IPS DF 6.9 (cell line): ENCODE measurements at places on chromosomes 7 and 10.

- DNase-seq: no peak
Measured at GRCh38 chr7:2118630-2119190, 114.0 kb downstream of the MAD1L1 start.

- no peak for DNase-seq
Measured at GRCh38 chr10:119759832-119760231, 34.0 kb downstream of the INPP5F start.

- DNase-seq: no peak
Measured at GRCh38 chr7:41574377-41574776, 128.5 kb downstream of the INHBA start.

DNA sequence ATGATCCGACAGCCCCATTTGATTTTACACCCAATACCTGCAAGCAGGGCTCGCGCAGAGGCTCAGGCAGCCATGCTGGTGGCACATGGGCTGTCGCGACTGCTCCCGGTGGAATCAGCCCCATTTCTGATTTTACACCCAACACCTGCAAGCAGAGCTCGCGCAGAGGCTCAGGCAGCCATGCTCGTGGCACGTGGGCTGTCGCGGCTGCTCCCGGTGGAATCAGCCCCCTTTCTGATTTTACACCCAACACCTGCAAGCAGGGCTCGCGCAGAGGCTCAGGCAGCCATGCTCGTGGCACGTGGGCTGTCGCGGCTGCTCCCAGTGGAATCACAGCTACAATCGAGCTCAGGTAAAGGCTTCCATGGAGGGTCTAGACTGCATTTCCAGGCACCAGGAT, 244.1 kb downstream of the PTPRN2 start:
- no peak for DNase-seq

GRCh38 chr10:60384708-60385398, 4.8 kb downstream of the ANK3 start:
- no peak for DNase-seq

DNA sequence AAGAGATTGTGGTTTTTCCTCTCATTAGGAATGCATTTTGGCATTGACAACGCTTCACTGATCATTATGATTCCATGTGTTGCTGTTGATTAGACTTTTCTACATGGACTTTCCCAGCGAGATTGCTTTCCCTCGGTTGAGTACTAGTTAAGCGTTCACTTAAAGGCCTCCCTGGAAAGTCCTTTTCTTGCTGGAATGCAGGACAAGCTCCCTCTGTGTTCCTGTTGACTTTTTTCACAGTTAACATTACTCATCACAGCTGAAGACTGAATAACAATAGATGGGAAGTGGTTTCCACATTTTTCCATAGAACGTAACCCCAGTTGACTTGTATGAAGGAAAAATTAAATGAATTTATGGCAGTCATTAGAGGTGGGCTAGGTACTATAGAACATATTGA, 2.6 kb upstream of the CAV1 start:
- no peak for DNase-seq

- DNase-seq: no peak
Measured at GRCh38 chr7:32506266-32507054, 11.2 kb downstream of the AVL9 start.

DNA sequence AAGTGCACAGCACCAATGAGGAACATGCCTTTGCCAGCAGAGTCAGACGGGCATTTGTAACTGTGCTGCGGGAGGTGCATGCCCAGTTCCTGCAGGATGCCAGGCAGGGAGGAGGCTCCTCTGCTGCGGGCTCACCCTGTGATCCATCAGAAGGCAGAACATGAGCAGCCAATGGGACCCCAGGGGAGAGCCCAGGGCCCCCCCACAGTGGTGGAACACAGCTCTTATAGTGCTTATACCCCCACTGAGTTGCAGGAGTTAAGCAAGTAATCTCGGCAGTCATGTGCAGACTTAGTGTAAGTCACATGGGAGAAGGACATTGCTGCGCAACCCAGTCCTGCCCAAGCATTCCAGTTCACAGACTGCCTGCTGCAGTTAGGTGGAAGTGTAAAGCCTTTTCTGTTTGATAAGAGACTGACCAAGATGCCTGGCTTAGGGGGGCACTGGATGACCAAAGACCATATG, 120.3 kb upstream of the TMEM106B start:
- no peak for DNase-seq

DNA sequence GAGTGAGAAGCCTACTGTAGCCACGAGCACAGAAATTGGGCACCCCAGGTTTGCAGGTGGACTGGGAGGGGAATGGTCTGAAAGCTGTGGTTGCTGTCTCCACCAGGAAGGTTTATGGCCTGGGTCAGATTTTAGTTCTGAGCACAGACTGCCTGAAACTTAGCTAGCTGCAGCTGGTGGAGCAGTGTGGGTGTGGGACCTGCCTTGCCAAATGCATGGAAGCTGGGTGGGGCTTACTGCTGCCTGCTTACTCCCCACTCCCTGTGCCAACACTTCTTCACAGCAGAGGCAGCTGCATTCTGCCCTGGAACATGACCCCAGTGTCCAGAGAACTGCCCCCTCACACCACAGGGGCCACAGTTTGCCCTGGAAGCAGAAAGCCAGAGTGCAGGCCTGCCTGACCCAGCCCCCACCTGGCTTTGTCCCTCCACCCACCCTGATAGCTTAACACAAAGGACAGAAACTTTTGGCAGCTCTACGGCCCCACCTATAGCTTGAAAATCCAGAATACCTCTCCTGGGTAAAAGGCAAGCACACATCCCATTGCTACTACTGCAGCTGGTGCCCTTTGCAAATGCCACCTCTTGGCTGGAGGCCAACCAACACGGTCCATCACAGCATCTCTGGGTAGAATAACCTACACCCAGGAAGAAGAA, 281.6 kb downstream of the AGMO start:
- DNase-seq: no peak

DNA sequence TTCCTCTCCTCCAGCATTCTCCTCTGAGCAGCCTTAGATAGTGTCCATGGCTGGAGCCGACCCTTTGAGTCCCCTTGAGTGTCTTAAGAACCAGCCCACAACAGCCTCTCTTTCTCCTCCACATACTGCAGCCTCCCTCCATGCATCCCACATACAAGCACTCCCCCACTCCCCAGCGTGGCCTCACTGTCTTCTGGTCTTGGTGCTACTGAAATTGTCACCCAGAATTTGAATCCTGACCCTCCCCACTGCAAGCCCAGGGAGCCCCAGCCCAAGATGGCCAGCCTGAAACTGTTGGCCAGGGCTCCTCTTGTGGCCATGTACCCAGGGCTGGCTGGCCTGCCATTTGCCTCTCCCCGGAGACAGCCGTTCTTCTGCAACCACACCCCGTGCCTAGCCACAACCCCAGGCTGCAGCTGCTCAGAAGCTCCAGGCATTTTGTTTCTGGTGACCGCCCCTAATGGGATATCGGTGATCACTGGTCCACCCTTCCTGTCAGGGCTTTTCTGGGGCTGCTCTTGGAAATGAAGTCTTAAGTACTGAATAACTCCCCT, 18.8 kb upstream of the SH2D4B start:
- no peak for DNase-seq

GRCh38 chr7:142689439-142690120, 59.7 kb upstream of the PRSS1 start:
- DNase-seq: no peak

- DNase-seq: no peak
Measured at GRCh38 chr10:100163704-100164621, 21.9 kb downstream of the ERLIN1 start.

GRCh38 chr10:79981450-79982361, 32.8 kb upstream of the SFTPD start:
- peak; percentile 18 for DNase-seq

- DNase-seq: no peak
Measured at GRCh38 chr7:95550546-95550945, 45.8 kb downstream of the PDK4 start.

- no peak for DNase-seq
Measured at GRCh38 chr10:99528494-99529441, 4.0 kb upstream of the NKX2-3 start.

- no peak for DNase-seq
Measured at GRCh38 chr10:5538892-5539651, 14.3 kb downstream of the CALML3 start.

DNA sequence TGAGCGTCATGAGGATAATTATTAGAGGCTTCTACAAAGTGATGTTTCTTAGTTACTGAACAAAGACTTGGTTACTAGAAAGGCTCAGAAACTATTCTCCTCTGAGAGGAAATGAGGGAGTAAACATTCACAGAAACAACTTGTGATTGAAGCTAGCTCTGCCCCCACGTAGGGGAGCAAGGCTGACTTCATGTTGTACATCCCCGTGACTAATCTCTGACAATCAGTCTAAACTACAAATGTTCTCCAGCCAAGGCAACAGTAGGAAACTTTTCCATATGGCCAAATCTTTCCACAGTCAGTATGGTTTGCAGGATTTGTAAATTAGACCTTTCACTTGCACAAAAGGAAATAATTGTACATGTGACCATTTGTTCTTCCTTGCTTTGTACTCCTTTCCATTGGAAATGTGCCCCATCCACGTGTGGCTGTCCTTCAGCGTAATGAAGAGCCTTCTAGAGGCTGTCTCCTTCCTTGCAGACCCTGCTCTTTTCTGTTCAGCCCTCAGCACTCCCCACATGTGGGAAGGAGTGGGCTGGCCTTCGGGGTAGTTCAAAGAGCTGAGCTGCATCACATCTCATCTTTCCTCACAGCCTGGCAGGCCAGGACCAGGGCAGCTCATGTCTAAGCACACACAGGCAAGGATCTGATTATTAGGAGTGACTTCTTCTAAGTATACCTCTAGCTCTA, 93.5 kb downstream of the PCGF5 start:
- DNase-seq: no peak

DNA sequence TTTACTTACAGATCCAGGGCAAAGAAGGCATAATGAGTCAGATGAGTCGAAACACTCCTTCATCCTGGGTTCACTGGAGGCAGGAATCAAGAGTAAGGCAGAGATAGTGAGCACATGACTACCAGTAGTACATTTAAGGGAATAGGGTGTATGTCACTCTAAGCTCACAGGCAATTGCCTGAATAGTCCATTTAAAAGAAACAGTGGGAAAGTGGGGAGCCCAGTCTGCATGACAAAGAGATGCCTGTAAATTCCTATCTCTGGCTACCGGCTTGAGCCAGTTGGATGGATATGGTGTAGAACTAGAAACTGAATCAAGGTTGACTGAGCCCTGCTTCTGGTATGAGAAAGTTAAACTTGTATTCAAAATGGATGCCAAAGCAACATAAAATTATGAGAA, 861.5 kb upstream of the ZWINT start:
- DNase-seq: peak; percentile 73

- no peak for DNase-seq
Measured at GRCh38 chr7:39217783-39218182, 240.1 kb downstream of the POU6F2 start.

DNA sequence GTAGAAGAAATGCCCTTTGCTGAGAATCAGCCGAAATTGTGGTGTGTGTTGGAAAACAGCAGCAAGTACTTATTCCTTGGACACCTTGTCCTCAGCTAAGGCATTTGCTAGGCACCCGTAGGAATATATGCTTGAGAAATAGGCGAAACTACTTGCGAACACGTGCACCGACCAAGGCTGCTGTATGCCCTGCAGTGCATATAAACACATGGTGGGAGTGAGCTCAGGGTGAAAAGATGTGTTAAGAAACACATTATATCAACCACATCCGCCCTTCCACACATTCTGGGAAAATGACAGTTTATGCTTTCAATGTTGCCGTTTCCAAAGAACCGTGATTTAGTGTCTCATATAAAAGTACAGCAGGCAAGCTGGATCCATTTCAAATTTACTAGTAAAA, 199.2 kb downstream of the JCAD start:
- DNase-seq: no peak

DNA sequence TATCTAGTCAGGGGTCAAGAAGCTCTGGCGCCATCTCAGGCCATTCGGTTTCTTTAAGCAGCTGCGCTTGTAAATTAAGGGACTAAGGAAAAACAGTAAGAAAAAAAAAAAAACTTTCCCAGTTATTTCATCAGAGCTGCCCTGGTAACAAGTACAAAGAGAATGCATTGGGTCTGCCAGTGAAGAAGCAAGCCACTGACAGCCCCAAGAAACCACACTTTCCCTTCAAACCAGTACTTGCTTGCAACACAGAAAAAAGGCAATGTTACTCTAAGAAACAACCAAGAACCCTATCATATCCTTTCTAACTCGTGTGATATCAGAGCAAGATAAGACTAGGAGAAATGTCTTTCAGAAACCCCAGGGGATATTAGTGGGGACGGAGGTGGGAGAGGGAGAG, 40.6 kb upstream of the AOAH start:
- DNase-seq: no peak

GRCh38 chr10:82883603-82884002, 1008.6 kb downstream of the NRG3 start:
- DNase-seq: no peak

DNA sequence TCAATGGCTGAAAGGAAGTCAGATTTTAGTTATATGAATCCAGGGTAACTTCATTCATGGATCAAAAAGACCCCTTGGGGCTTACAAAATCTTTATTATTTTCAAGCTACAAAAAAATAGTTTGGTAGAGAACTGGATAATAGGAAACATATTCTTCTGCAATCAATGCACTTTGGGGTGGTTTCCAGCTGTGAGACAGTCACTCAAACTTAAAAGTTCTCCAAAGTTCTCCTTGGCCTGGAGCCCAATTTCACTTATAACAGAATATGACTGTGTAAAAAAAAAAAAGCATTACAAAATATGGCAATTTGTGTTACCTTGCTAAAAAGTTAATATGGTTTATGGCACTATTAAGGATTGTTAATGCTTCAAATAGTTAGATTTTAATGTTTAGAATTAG, 255.5 kb downstream of the AGMO start:
- no peak for DNase-seq

DNA sequence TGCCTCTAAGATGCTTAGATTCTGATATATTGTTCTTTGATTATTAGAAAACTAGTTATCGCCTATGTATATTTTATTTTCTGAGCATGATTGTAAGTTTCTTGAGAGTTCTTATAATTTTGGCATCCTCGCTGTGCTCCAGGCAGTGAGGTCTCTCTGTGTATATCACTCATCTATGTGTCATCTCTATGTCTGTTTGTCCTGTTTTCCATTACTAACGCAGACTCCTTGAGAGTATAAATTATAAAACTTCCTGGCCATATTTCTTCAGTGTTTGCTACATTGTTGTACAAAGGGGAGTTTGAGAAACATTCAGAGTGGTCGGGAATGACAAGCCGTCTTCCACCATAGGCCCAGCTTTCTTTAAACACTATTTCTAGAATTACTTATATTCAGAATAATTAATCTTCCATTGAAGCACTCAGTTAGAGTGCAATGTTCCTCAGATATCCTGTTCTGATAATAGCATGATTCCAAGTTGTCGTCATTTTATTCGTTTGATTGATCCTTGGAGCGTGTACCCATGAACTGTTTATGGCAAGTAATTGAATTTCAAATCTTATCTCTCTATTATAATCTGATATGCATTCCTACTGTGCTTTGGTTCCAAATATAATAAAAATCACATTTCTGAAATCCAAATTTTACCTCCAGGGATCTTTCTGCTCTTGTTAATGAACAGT, 206.6 kb downstream of the BAMBI start:
- DNase-seq: no peak

DNA sequence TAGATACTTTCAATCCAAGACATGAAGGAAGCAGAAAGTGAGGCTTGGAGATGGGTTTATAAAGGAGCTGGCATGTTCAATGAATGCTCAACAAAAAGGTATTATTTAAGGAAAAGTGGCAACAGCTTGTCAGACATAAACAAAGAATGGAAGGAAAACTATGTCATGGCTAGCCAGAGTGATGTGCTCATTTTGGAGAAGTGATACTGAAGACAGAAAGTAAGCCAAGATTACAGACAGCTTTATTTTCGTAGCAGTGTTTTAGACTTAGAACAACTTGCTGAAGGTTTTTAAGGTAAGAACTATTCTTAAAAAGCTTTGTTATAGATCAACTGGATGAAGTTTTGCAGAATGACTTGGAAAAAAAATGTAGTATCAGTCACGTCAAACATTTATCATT, 160.5 kb upstream of the FERD3L start:
- DNase-seq: no peak
